ENCODE measurements at places on chromosomes 6 and 20. TPM values are rescaled to one million over a fixed set of nuclear protein-coding genes. Genes with fewer than 3 reads are reported as not detected.

GRCh38 chr6:23441808-23442461 lies 684.1 kb upstream of the NRSN1 start:
- H3K36me3 ChIP-seq: no peaks in the 10 kb centered on the region
- no peak overlapping the region for H3K27ac ChIP-seq
- no peak for DNase-seq

The PSORS1C2 gene
- not detected for total RNA-seq

DNA sequence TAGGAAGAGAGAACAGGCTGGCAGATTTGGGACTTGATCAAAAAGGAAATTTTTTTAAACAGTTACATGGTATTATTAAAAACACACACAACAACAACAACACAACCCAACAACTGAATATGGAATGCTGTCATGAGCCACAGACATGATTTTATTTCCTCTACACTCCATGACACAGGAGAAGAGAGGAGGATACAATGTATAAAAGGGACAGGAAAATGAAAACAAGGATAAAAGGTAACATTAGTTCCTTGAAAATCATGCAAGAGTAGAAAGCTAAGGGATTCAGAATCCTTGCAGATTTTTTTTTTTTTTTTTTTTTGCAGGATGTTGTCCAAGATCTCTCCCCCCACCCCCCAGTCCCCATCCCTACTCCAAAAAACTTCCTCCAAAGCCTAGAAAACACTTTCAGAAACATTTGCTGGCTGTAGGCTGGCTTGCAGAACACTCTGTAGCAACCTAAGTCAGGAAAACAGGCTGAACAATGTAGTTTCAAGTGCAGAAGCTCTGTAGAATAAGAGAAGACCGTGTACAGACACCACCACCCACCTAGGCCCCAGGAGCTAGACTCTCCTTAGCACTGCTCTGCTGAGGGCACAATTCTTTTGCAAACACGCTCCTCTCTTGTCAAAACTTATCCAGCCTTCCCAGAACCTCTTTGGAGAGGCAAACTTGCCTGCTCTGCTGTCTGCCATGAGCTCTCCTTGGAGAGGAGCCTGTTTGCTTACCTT lies 845 bp downstream of the ZMYND8 start:
- H3K4me3 ChIP-seq: peak overlapping the region; percentile 40
- peak overlapping the region; percentile 100 for H3K27ac ChIP-seq

DNA sequence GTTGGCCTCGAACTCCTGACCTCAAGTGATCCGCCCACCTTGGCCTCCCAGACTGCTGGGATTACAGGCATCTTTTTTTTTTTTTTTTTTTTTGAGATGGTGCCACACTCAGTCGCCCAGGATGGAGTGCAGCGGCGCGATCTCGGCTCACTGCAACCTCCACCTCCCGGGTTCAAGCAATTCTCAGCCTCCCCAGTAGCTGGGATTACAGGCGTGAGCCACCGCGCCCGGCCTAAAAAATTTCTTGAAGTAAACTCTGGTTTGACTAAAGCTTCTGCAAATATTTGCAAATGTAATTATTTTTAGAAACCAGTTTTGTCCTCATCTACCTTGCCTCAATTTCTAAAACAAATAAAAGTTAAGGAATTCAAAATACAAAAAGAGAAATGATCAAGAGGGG lies 1.2 kb downstream of the IBTK start:
- H3K4me1 ChIP-seq: peaks cover 9% of the 10 kb centered on the region
- no peak for DNase-seq
- H3K36me3 ChIP-seq: peaks cover 2% of the 10 kb centered on the region
- no peaks in the 10 kb centered on the region for H3K27me3 ChIP-seq
- H3K4me3 ChIP-seq: peak overlapping the region; percentile 93

The ADGRB3 gene
- total RNA-seq: 2.2 TPM

GRCh38 chr6:33696548-33697518 lies 14.7 kb downstream of the UQCC2 start:
- H3K27ac ChIP-seq: no peak overlapping the region
- no peak overlapping the region for H3K4me3 ChIP-seq
- H3K4me1 ChIP-seq: peaks cover 6% of the 10 kb centered on the region

- H3K4me1 ChIP-seq: no peaks in the 10 kb centered on the region
- no peak overlapping the region for H3K4me3 ChIP-seq
- H3K27me3 ChIP-seq: no peaks in the 10 kb centered on the region
- DNase-seq: no peak
- H3K27ac ChIP-seq: no peak overlapping the region
Measured at GRCh38 chr6:168410035-168410434, 30.9 kb upstream of the SMOC2 start.

The DHX16 gene
- total RNA-seq: 30.5 TPM

- no peaks in the 10 kb centered on the region for H3K4me1 ChIP-seq
- DNase-seq: peak; percentile 68
- H3K27me3 ChIP-seq: no peaks in the 10 kb centered on the region
- no peak overlapping the region for H3K4me3 ChIP-seq
- H3K36me3 ChIP-seq: no peaks in the 10 kb centered on the region
Measured at GRCh38 chr6:131914967-131915751, 36.0 kb downstream of the CCN2 start.

- H3K4me3 ChIP-seq: no peak overlapping the region
- no peaks in the 10 kb centered on the region for H3K36me3 ChIP-seq
- DNase-seq: no peak
- no peaks in the 10 kb centered on the region for H3K4me1 ChIP-seq
Measured at GRCh38 chr20:10523443-10523842, 88.3 kb downstream of the SLX4IP start.

DNA sequence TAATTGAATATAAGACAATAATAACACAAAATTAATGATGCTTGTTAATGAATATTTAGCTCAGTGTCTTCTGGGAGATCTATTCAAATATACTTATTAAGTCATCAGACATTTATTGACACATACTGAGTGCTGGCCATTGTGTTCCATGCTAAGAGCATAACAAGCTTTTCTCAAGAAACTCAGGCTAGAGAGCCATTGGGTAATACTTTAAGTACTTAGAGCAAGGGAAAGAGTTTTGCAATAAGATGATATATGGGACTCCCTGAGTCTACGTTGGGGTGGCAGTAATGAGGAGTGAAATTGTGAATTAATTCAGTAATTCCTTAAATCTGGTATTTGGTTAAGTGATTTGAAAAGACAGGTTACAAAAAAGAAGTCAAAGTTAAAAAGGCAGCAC lies 11.1 kb downstream of the TMEM200A start:
- no peak overlapping the region for H3K4me3 ChIP-seq
- DNase-seq: no peak
- peak overlapping the region; percentile 15 for H3K27ac ChIP-seq
- no peaks in the 10 kb centered on the region for H3K36me3 ChIP-seq

DNA sequence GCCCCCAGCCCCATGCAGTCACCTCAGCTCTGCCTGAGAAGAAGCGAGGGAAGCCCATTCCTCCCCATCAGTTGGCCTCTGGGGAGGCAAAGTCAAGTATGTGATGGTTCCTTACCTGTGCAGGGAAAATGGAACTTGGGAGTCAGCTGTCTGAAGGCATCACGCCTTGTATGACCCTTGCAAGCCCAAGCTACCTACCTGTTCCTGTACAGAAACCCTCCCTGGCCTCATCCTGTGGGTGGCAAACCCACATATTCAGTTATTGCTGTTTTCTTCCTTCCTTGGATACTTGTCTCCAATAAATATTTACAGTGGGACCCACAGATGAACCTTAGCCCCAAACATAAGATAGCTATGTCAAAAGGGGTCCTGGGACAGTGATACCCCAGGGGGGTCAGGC lies 92.2 kb upstream of the MLN start:
- no peaks in the 10 kb centered on the region for H3K36me3 ChIP-seq
- H3K4me1 ChIP-seq: peaks cover 11% of the 10 kb centered on the region
- no peak overlapping the region for H3K27ac ChIP-seq
- no peak for DNase-seq
- no peak overlapping the region for H3K4me3 ChIP-seq

DNA sequence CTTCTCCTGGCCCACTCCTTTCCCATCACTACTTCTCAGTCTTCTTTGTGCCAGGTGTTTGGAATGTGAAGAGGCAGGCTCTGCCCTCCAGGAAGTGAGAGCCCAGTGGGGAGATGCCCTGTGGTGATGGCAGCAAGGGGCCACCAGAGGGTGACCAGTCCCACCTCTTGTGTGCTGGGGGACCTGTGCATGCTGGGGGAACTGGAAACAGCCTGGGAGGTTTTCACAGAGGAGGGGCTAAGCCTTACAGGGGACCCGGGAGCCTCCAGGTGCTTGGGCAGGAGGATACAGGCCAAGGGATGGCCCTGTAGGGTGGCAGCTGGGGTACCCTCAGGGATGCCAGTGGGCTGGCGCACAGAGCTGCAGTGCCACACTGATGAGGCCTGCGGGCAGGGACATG lies 72.3 kb downstream of the RAMACL start:
- no peaks in the 10 kb centered on the region for H3K27me3 ChIP-seq
- H3K4me1 ChIP-seq: no peaks in the 10 kb centered on the region
- peaks cover 4% of the 10 kb centered on the region for H3K36me3 ChIP-seq
- no peak for DNase-seq
- no peak overlapping the region for H3K27ac ChIP-seq

The PSORS1C1 gene
- 3.6 TPM for total RNA-seq

DNA sequence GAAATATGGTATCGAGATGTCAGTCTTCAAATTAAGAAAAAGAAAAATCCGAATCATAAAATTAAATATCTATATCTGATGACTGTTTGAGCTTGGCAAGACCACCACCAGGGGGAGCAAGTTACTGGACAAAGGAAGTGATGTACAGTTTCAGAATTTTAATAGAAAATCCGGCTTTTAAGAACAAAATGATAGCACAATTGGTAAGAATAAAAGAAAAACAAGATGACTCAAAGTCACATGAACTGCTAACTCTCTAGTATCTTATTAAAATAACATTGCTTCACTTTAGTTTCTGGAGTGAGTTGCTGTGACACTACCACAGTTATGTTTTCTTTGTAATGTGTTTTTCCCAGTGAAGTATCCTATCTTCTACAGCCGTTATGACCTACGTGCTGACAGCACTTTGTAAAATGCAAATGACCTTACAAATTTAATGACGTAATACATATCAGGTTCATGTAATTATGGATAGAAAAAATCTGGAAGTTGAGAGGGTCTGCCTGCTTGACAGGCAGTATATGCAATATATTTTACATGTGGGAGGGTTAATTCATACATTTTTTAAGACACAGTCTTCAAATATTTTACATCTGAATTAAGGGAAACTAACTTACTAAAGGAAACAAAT lies 405.3 kb upstream of the HS3ST5 start:
- no peaks in the 10 kb centered on the region for H3K27me3 ChIP-seq
- no peak overlapping the region for H3K4me3 ChIP-seq
- H3K4me1 ChIP-seq: no peaks in the 10 kb centered on the region
- no peak overlapping the region for H3K27ac ChIP-seq
- no peaks in the 10 kb centered on the region for H3K36me3 ChIP-seq
- DNase-seq: peak; percentile 69

The SLA2 gene
- 1.5 TPM for total RNA-seq

GRCh38 chr6:118292558-118292957 lies 255.5 kb upstream of the PLN start:
- H3K4me1 ChIP-seq: no peaks in the 10 kb centered on the region
- H3K36me3 ChIP-seq: no peaks in the 10 kb centered on the region
- no peak overlapping the region for H3K27ac ChIP-seq
- no peak overlapping the region for H3K4me3 ChIP-seq
- DNase-seq: no peak

- H3K36me3 ChIP-seq: no peaks in the 10 kb centered on the region
- H3K4me3 ChIP-seq: no peak overlapping the region
- no peak overlapping the region for H3K27ac ChIP-seq
- H3K4me1 ChIP-seq: peaks cover 10% of the 10 kb centered on the region
Measured at GRCh38 chr6:18323935-18324705, 59.8 kb upstream of the DEK start.

DNA sequence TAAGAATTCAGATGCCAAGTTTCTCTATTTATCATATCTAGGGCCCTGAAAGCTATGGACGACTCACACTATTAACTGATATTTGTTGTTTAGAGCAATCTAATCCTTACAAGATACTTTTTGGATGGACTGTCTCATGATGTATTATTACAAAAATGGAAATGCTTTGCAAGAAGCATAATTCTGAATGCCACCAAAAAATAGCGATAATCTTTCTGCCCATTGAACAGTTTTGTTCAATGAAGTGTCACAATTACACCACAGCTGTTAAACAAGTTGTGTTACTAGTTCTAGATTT lies 460.4 kb upstream of the JARID2 start:
- no peak for DNase-seq
- no peaks in the 10 kb centered on the region for H3K27me3 ChIP-seq
- H3K4me3 ChIP-seq: no peak overlapping the region
- no peaks in the 10 kb centered on the region for H3K36me3 ChIP-seq

DNA sequence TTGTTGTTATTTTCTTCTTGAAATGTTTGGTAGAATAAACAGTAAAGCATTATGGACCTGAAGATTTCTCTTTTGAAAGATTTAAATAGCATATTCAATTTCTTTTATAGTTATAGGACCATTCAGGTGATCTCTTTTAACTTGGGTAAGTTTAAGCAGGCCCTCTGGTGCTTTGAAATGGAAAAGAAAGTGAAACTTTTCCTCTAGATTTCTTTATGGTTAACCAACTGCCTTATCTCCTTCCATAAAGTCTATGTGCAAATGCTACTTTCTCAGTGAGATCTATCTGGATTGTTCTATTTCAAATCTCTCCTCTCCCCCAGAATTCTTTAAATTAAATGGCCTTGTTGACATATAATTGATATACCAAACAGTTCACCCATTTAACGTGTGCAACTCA lies 54.0 kb downstream of the PHACTR2 start:
- no peak for DNase-seq
- H3K4me1 ChIP-seq: no peaks in the 10 kb centered on the region
- no peaks in the 10 kb centered on the region for H3K36me3 ChIP-seq
- H3K27me3 ChIP-seq: no peaks in the 10 kb centered on the region
- no peak overlapping the region for H3K4me3 ChIP-seq

- H3K36me3 ChIP-seq: no peaks in the 10 kb centered on the region
- H3K27me3 ChIP-seq: no peaks in the 10 kb centered on the region
- H3K4me1 ChIP-seq: no peaks in the 10 kb centered on the region
- no peak for DNase-seq
Measured at GRCh38 chr6:139581485-139581865, 207.0 kb upstream of the CITED2 start.

The HRH3 gene
- total RNA-seq: not detected

The TPD52L1 gene
- 69.1 TPM for total RNA-seq

GRCh38 chr6:99219788-99220187 lies 129.7 kb downstream of the FAXC start:
- peak; percentile 30 for DNase-seq
- no peaks in the 10 kb centered on the region for H3K4me1 ChIP-seq
- no peaks in the 10 kb centered on the region for H3K36me3 ChIP-seq
- no peaks in the 10 kb centered on the region for H3K27me3 ChIP-seq
- no peak overlapping the region for H3K4me3 ChIP-seq

DNA sequence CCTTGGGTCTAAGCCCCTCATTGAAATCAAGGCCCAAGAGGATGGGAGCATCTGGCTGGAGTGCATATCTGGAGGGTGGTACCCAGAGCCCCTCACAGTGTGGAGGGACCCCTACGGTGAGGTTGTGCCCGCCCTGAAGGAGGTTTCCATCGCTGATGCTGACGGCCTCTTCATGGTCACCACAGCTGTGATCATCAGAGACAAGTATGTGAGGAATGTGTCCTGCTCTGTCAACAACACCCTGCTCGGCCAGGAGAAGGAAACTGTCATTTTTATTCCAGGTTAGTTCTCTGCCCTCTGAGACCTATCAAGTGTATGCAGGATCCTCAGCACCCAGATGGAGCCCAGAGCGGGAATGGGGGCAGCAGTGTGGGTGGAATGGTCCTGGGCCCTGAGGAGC lies 5.1 kb downstream of the BTN2A2 start:
- H3K27me3 ChIP-seq: no peaks in the 10 kb centered on the region
- no peaks in the 10 kb centered on the region for H3K36me3 ChIP-seq
- H3K4me1 ChIP-seq: no peaks in the 10 kb centered on the region
- H3K4me3 ChIP-seq: no peak overlapping the region
- no peak overlapping the region for H3K27ac ChIP-seq
- no peak for DNase-seq
